Esophagus mucosa (tissue), 1 donor: ENCODE measurements at places on chromosomes 1 and 21.

- no peak for ATAC-seq
These were observed 28.2 kb upstream of the ETS2 start for GRCh38 chr21:38777531-38777930.

- no peak for ATAC-seq
These were observed 247.5 kb downstream of the LMX1A start for GRCh38 chr1:165109013-165109412.

GRCh38 chr1:58999676-59000075, 215.8 kb upstream of the JUN start:
- no peak for ATAC-seq

- no peak for ATAC-seq
These were observed 2.7 kb upstream of the ZBTB21 start for GRCh38 chr21:42012763-42013329.

GRCh38 chr21:35920436-35920835, 139.9 kb downstream of the SETD4 start:
- no peak for ATAC-seq

- no peak for ATAC-seq
These were observed 33.6 kb downstream of the TYW3 start for GRCh38 chr1:74766579-74766978.
